ENCODE measurements at places on chromosomes 6 and 20.

DNA sequence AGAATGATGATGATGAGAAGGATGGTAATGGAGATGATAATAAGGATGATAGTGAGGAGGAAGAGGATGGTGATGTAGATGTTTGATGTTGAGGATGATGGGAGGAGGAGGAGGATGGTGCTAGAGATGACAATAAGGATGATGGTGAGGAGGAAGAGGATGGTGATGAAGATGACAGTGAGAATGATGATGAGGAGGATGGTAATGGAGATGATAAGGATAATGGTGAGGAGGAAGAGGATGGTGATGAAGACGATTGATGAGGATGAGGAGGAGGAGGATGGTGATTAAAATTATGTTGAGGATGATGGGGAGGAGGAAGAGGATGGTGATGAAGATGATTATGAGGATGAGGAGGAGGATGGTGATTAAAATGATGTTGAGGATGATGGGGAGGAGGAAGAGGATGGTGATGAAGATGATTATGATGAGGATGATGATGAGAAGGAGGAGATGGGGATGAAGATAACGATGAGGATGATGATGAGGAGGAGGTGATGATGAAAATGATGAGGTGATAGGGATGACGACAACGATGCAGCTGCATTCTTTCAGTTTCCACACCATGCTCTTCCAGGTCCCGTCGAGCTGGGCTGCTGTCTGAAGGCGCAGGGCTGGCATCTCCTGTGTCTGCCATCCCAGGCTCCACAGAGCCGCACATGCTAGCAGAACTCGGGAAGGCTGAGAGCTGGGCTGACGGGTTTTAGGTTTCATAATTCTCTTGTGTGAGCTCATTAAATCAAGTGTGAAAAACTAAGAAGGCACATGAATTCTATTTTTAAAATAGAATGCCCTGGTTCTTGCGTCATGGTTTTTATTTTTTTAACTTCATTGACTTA is 274.9 kb downstream of the SMOC2 start:
- peak; percentile 62 for DNase-seq

GRCh38 chr6:100998111-100998510 is 117.0 kb upstream of the ASCC3 start:
- no peak for DNase-seq

GRCh38 chr20:51098284-51098810 is 75.4 kb upstream of the KCNG1 start:
- DNase-seq: no peak

GRCh38 chr6:87716928-87717614 is 15.0 kb upstream of the AKIRIN2 start:
- DNase-seq: no peak

GRCh38 chr6:132131351-132131750 is 180.2 kb upstream of the CCN2 start:
- DNase-seq: no peak

DNA sequence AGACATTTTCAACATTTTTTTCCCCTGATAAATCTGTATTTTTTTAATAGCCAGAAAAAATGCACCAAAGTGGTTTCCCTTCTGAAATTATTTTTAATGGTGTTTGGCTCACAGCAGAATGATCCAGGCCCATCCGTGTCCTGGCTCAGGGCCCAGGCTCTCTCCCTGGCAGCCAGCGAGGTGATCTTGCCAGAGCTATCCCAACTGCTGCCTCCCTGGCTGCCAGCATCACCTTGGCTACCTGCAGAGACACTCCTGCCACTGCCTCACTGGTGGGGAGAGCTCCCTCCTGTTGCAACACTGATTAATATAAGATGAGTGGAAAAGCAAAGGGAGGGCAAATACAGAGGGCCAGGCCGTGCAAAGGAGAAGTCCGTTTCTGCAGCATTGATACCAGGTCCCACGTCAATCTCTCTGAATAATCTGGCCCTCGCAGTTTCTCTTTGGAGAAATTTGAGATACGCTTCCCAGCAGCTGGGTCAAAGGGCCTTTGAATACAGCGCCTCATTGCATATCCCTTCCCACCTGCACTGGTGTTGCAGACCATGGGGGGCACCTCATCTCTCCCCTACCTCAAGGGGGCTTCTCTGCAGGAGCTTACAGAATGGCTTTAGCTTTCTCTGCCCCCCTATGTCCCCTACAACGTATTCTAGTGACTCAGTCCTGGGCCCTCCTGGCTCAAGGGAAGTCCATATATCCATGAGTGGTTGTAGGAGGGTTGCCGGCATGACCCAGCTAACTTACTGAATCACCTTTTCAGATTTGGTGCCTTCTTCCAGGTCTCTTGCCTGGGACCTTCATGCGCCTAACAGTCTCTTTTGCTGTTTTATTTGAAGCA is 12.8 kb upstream of the DSTN start:
- DNase-seq: no peak

- DNase-seq: peak; percentile 95
Observed at GRCh38 chr6:166684866-166685265, 57.8 kb upstream of the RPS6KA2 start.

GRCh38 chr6:88008411-88008810 is 39.2 kb upstream of the SPACA1 start:
- DNase-seq: no peak

DNA sequence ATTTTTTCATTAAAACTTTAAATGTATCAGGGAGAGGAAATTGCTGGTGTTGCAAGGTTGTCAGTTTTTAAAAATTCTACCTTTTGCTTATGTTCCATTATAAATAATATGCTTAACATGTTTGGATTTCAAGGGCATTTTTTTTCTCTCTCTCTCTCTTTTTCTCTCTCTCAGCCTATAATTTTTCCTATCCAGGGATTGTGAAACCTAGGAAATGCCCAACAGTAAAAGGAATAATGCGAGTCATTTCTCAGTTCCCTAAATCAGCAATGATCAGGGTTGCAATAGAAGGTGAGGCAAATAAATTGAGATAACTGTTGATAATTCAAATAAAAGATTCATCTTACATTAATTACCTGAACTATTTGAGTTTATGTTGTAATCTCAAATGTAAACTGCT is 53.2 kb upstream of the IFNGR1 start:
- no peak for DNase-seq

DNA sequence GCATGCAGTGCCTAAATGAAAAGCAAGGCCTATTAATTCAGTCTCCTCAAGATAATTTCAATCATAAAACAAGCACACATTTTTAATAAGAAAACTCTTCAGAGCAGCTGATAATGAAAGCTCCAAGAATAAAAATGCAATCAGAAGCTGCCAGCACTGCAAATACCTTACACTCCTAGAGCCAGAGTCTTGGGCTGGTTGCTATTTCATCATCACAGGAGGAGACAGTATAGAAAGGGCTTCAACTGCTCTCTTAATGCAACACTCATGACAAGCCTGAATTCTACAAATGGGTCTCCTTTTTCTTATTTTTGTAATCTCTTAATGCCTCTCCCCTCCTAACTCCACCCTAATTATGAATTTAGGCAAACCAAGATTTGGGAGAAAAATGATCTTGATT is 11.2 kb upstream of the MC3R start:
- no peak for DNase-seq

DNA sequence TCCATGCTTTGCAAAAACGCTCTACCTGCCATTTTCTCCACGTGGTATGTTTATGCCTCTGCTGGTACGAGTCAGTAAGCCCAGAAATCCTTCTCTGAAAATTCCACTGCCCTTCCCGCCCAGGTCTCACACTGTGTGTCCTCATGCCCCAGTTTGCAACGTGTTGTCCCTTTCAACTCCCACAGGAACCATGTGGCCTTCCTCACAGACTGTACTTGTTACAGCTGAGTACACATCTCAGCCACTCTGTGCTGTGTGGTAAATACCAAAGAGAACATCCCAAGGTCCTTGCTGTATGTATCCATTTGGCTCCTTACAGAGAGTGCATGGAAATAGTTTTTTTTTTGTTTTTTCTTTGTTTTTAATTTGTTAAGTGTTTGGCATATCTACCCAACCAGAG is 56.9 kb downstream of the RTN4IP1 start:
- DNase-seq: no peak

DNA sequence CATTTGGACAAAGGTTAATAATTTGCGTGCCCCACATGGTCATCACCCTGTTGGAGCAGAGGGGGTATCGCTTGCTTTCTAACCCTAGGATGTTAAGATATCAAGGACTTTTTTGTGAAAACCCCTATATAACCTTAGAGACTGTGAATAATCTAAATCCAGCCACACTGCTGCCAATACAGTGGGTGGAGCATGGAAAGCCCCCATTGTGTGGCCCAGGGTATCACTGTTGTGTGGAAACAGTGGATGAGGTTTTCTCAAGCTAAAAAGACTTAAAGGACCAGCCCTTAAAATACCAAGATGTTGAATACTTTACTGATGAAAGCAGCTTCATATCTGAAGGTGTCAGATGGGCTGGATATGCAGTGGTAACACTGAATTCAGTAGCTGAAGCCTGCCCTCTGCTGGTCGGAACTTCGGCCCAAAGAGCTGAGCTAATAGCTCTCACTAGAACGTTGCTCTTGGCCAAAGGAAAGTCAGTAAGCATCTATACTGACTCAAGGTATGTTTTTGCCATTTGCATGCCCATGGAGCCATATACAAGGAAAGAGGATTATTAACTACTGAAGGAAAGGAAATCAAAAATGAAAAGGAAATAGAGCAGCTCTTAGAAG is 695.2 kb downstream of the PHF3 start:
- no peak for DNase-seq

- no peak for DNase-seq
Observed at GRCh38 chr6:144296973-144297372, 11.8 kb downstream of the UTRN start.

GRCh38 chr6:88870717-88871330 is 92.6 kb downstream of the RNGTT start:
- no peak for DNase-seq

GRCh38 chr6:106511288-106512047 is 117.8 kb downstream of the RTN4IP1 start:
- DNase-seq: no peak

GRCh38 chr6:54386295-54386694 is 78.1 kb downstream of the TINAG start:
- no peak for DNase-seq
